ENCODE measurements at places on chromosomes 3 and 15.

- DNase-seq: no peak
These were observed 205.7 kb downstream of the OSBPL10 start for GRCh38 chr3:31775383-31775782.

- no peak for DNase-seq
These were observed 79.3 kb downstream of the SLC7A14 start for GRCh38 chr3:170506556-170506955.

- no peak for DNase-seq
These were observed 26.1 kb downstream of the RPL39L start for GRCh38 chr3:187112934-187113793.

- DNase-seq: peak; percentile 43
These were observed 43.2 kb downstream of the ARHGEF3 start for GRCh38 chr3:56758539-56758981.

DNA sequence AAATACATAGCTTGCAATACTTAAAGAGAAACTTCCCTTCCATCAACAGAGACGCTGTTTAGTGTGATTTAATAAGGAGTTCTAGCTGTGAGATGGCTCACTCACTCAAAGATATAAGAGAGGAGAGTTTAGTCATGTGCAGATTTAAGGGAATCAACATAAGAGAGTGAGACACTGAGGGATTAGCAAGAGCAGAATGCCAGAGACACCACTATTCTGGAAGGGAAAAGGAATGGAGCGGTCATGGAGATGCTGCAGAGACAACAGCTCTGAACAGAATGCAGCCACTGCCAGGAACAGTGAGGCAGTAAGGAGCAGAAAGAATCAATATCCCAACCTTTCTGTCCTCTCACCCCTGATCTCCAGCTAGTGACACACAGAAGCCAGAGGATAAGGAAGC is 248.8 kb downstream of the MBNL1 start:
- DNase-seq: no peak

DNA sequence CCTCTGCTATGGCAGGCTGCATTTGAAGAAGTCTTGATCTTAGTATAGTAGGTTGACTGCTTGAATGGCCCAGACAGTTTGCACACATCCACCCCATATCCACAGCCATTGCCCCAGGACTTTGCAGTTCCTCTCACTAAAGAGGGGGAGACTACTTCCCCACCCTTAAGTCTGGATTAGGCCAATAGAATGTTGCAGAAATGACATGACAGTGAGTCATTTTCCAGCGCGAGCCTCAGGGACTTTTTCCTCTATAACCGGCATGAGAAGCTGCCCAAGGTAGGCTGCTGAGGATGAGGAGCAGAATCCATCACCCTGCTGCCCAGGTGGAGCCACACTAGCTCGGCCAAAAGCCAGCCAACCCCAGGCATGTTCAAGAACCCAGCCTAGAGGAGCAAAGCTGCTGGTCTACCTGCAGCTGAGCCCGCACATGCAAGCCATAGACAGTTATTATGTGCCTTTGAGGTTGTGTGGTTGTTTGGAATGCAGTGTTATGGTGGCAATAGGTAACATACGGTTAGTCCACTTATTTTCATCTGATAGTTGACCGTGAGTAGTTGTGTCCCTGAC is 113.9 kb downstream of the TLE3 start:
- no peak for DNase-seq

DNA sequence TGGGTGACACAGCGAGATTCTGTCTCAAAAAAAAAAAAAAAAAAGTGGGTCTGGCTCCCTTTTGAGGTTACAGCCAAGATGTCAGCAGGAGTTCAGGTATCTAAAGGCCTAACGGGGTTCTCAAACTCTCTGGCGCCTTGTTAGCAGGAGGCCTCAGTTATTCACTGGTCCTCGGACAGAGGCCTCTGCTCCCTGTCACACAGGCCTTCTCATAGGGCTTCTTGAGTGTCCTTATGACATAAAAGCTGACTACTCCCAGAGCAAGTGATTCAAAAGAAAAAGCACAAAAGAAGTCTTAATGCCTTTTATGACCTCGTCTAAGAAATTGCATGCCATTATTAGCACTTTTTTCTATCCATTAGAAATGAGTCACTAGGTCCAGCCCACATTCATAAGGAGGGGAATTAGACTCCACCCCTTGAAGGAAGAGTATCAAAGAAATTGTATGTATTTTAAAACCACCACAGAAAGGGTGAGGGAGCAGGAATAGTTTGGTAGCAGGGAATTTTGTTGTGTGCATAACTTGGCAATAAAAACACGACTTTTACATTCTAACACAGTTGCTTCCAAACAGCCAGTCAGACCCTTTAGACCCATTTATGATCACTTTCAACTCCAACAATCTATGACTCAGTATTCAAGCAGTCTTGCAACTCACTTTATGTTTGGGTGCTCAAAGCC is 90.3 kb downstream of the MEX3B start:
- DNase-seq: no peak

- DNase-seq: no peak
These were observed 555.1 kb upstream of the EPHA6 start for GRCh38 chr3:96259299-96259698.

GRCh38 chr3:158808697-158809096 is 6.8 kb downstream of the MFSD1 start:
- DNase-seq: no peak

- DNase-seq: no peak
These were observed 32.6 kb downstream of the APBA2 start for GRCh38 chr15:28918141-28918983.

DNA sequence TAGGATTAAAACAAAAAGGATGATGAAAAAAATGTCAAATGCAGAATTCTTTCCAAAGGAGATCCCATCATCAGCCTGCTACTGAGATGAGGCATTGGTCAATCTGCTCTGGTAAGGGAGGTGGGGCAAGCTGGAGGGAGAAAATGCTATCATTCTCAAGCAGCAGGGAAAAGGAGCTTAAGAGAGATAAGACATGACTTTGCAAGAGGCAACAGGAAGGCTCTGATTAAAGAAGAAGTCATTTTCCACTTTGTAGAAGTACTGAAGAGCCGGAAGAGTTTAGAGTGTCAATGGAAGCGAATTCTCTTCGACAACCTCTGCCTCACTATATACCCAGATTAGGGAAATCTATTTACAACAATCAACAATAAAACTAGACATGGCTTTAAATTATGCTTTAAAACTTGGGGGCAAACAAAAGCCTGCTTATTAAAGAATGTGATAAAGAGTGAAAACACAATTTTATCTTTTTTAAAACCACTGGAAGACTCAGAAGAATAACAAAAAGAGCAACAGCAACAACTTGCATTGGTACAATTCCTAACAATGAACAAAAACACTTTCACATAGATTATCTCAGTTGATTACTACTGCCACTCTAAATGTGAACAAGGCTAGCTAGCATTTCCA is 81.8 kb upstream of the NANOGP8 start:
- DNase-seq: no peak

- DNase-seq: no peak
These were observed 67.0 kb downstream of the MGLL start for GRCh38 chr3:127755305-127755681.

- no peak for DNase-seq
These were observed 112.8 kb upstream of the CGNL1 start for GRCh38 chr15:57263520-57263919.

GRCh38 chr3:36776436-36776835 is 12.1 kb upstream of the DCLK3 start:
- no peak for DNase-seq

DNA sequence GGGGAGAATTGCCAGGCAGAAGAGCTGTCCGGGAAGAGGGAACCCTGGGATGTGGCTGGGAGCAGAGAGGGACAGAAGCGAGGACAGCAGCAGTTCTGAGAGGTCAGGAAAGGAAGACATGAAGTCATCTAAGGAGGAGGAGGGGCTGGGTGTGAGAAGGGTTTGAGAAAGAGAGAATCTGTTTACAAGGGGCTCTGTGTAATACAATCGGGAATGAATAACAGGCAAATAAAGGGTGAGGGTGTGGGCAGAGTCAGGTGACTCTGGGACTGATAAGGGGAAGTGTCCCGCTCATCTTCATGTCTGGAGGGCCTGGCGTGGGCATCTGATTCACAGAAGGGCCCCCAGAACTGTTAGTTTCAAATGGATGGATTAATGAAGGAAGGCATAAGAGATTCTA is 191.3 kb downstream of the XXYLT1 start:
- no peak for DNase-seq

DNA sequence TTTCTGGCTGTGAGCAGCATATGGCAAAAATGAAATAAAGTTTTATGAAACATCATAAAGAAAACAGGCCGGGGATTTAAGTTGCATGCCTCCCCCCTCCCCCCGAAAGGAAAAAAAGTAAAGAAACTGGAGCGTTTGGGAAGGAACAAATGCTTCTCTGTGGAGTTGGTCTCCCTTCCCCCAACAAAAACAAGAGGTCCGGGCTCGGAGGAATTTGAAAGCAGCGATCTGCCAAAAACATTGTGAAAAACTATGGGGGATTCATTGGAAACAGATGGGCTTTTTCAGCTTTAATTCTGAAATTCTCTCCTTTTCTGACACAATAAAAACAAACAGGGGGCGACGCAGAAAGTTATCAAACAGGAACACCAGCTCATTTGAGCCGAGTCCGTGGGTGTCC is 17.0 kb downstream of the RGMA start:
- no peak for DNase-seq

- DNase-seq: no peak
These were observed 428.3 kb upstream of the ATP11B start for GRCh38 chr3:182364723-182365650.

GRCh38 chr15:80660119-80660518 is 35.0 kb upstream of the ABHD17C start:
- no peak for DNase-seq

- no peak for DNase-seq
These were observed 29.5 kb downstream of the CTDSPL start for GRCh38 chr3:37891227-37891626.

DNA sequence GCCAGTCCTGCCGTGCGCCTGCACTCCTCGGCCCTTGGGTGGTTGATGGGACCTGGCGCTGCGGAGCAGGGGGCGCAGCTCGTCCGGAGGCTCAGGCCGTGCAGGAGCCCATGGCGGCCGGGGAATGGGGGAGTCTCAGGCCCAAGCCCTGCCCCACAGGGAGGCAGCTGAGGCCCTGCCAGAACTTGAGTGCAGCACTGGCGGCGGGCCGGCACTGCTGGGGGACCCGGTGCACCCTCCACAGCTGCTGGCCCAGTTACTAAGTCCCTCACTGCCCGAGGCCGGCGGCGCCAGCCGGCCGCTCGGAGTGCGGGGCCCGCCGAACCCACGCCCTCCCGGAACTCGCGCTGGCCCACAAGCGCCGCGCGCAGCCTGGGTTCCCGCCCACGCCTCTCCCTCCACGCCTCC is 190.9 kb upstream of the MME start:
- DNase-seq: no peak

- no peak for DNase-seq
These were observed 13.2 kb upstream of the STAB1 start for GRCh38 chr3:52481819-52482521.

DNA sequence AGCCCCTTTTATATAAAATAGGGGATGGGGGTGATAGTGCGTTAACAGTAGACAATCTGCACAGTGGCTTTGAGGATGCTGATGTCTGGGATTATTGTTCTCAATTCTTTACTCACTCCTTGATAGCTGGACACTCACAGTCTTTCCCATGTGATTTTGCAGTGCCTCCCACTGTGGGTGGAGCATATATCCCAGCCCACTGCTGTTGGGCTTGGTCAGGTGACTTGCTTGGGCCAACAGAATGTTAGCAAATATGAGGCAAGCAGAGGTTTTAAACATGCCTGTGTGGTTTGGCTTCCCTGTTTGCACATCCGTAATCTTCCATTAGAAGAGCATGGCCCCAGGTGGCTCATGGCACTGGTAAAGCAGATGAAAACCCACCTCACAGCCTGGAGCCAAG is 46.5 kb downstream of the CPA3 start:
- no peak for DNase-seq

DNA sequence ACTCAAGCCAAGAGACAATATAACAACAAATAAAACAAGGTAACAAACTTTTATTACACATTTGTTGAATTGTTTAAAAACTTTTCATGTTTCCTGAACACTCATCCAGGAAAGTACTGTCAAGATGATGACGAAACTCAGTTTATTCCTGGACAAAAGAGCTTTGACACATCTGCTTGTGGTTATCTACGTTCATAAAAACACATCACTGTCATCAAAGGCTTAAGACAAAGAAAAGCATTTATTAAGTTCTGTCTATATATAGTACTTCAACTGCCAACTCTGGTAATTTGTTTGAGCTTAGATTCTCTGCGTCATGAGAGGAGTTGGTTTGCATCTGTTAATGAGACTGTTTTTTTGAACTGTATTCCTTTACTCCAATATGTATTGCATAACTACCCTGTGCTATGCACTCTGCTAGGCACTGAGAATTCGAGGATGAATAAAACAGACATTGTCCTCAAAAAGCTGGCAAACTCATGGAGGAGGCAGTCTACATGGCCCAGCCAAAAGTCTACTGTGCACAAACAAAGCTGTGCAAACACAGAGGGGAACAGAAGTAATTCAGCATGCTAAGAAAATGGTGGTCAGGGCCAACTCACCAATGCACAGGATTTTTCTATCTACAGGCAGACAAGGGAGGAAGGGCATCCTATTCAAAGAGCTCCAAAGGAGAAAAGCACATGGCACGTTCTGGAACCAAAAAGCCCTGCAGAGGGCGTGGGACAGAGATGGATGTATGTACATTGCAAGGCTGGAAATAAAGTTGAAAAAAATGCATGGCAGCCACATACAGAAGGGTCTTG is 21.5 kb downstream of the PLD1 start:
- DNase-seq: no peak

- DNase-seq: no peak
These were observed 287.6 kb downstream of the BCHE start for GRCh38 chr3:165549665-165550064.

DNA sequence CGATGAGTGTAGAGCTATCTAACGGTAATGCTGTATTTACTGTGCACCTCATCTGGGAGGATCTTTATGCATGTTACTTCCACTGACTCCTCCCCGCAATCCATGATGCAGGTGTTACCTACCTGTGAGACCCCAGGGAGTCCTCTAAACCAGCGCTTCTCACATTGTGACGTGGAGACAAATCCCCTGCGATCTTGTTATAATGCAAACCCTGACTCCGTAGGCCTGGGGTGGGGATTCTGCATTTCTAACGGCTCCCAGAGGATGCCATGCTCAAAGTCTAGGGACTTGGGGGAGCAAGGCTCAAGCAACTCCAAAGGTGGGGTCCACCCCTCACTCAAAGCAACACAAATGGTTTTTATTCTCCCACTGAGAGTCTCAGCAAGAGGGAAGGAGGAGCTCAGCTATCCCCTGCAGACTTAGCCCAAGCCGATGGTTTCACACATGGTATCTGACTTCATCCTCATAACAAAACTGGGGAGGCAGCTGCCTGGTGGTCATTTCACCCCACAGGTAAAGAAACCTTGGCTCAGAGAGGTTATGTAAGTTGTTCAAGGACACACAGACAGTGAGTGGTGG is 63.6 kb downstream of the PCSK6 start:
- DNase-seq: no peak

DNA sequence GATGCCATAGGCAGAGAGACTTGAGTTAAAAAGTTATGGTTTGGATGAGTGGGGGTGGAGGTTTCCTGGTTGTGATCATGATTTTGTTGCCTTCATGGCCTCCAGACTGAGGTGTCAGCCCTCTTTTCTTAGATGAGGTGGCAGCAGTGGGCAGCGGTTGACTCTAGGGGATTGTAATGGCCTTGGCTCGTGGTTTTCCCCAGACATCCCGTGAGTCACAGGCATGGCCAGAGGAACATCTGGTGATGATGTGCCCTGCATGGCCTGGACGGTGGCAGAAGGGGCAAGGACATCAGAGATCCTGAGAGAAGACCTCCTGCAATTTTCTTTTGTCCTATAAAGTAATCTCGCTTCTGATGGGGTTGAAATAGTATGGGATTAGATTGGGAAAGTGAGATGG is 12.4 kb downstream of the RETNLB start:
- DNase-seq: no peak

Measured in GM18507 (cell line).